Right cardiac atrium (tissue), 5 donors: ENCODE measurements at places on chromosomes 5 and 9.

- no peak for DNase-seq
Measured at GRCh38 chr5:58745350-58745749, 162.5 kb downstream of the RAB3C start.

DNA sequence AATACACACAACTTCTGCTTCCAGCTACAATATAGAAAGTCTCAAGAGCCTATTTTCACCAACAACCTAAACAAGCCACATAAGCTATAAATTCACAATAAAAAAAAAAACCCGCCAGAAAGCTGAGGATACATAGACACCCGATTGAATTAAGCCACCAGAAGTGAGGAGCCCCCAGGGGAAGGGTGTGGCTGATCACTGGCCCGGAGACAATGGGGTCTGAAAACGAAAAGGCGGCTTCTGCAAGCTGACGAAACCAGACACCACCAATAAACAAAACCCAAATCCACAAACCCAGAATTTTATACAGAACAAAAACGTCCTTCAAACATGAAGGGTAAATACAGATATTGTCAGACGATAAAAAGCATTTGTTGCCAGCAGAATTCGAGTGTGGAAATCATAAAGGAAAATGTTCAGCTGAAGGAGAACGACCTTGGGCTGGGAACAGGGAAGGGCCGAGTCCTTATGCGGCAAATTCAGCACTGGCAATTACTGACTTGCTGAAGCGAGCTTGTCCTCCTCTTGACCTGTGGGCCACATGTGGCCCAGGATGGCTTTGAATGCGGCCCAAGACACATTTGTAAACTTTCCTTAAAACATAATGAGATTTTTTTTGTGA is 39.6 kb upstream of the CEP72 start:
- no peak for DNase-seq

DNA sequence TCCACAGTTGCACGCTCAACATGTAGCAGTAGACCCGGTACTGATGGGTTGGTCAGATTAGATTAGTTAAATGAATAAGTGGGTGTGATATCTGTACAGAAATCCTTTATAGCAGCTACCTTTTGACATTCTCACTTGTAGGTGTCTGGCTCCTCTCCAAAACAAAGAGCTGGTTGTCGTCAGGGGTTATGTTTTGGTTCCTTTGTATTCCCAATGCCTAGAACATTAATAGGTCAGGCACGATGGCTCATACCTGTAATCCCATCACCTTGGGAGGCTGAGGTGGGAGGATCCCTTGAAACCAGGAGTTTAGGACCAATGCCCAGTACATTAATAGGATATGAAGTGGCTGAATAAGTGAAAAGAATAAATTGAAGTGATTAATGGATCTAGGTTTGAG is 182.1 kb downstream of the SNCAIP start:
- DNase-seq = no peak

GRCh38 chr5:121038438-121038837 is 574.3 kb downstream of the PRR16 start:
- no peak for DNase-seq

- no peak for DNase-seq
Measured at GRCh38 chr5:30239331-30240022, 954.0 kb upstream of the CDH6 start.

GRCh38 chr5:171762021-171762608 is 23.5 kb upstream of the SMIM23 start:
- no peak for DNase-seq

GRCh38 chr9:103789686-103790085 is 304.4 kb upstream of the SMC2 start:
- no peak for DNase-seq

DNA sequence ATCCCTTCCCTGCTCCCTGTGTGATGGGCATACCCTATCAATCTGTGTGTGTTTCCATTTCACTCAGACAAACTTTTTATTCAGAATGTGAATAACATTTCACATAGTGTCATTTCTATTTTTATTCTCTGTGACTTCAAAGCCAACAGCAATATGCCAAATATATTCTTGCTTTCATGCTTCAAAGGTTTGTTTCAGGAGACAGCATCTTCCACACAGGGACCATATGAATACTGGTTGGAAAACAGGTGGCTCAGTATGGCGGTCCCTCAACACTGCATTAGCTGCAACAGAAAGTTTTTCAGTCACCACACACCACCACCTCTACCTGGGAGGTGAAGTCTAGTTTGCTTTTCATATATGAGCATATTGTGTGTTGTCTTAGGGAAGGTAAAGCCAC is 111.0 kb upstream of the PTPN3 start:
- DNase-seq = no peak

DNA sequence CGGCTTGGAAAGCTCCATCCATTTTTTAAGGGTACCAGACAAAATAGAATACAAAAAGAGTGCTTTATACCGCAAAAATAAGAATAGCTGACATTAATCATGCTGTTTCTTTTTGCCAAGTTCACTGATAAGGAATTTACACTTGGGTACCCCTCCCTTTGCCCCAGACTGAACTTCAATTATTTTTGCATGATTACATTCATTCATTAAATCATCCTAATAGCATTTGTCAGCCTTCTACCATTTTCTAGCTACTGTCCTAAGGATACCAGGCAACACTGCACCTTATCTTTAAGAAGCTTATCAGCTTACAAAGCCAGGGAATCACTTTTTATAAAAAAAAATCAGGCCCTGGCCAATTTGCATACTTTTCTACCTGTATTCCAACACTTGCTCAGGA is 48.4 kb downstream of the YIPF5 start:
- no peak for DNase-seq

DNA sequence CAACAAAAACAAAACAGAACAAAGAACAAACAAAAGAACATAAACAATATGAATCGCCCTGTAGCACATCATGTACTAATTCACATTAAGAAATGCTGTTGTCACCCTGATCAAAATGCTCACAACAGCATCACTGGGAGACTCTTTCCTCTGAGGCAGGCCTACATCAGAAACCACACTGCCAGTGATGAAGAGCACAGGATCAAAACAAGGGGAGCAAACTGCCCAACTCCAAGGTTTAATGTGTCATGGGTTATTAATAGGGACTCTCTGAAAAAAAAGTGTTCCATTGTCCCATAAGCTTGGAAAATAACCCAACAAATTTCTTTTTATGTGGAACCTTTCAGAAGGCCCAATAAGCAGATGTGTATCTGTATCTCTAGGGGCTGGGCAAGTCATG is 74.2 kb downstream of the PTPN3 start:
- no peak for DNase-seq

- no peak for DNase-seq
Measured at GRCh38 chr9:117415358-117415914, 579 bp upstream of the ASTN2 start.

DNA sequence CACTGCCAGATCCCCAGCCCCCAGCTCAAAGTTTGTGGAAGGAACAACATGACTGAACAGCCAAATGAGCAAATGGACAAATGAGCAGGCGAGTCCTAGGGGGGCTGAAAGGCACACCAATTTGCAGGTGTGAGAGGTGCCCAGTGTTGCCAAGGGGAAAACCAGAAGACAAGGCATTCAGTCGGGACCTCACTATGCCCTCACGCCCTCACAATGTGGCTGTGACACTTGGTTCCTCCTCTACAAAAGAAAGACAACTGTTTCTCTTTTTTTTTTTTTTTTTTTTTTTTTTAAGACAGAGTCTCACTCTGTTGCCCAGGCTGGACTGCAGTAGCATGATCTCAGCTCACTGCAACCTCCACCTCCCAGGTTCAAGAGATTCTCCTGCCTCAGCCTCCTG is 28.0 kb downstream of the TNIP1 start:
- no peak for DNase-seq

DNA sequence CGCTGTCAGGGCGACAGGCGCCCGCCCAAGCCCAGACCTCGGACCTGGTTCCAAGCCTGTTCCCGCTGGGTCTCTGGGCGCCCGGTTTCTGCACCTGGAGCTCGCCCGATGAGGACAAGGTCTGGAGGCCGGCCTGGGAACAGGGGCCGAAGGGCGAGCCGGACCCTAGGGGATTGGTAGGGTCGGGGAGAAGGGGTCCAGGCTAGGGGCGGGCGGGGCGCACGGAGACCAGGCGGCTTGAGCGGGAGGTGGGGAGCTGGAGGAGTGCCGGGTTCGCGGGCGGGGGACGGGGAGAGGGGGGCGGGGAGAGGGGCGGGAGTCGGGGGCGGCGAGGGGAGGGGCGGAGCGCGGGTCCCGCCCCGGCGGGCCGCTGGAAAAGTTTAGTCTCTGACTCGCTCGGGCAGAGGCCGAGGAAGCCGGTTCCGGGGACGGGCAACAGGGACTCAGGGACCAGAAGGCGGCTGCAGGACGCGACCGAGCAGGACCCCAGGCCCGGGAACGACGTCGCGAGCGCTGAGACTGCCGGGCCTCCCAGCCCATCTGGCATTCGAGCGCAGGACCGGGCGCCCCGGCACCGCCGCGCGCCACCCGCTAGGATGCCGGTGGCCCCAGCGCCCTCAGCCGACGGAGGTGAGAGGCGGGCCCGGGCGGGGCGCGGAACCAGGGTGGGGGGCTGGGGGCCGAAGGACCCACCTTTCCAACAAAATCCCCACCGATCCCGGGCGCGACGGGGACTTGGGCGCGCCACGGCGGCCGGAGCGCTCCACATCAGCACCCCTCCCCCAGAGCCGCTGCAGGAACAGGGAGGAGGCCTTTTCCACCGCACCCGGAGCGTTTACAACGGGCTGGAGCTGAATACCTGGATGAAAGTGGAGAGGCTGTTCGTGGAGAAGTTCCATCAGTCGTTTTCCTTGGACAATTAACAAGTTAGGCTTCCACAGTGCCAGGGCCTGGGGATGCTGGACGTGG is at the start of gene S1PR3:
TSS of gene S1PR3 (plus strand) at position 403 of the 969 bp plus-strand sequence. CDS start 9,733 bp downstream, outside the sequence.
- DNase-seq = peak; percentile 78

GRCh38 chr9:123407217-123407851 is 51.3 kb downstream of the CRB2 start:
- DNase-seq = no peak

DNA sequence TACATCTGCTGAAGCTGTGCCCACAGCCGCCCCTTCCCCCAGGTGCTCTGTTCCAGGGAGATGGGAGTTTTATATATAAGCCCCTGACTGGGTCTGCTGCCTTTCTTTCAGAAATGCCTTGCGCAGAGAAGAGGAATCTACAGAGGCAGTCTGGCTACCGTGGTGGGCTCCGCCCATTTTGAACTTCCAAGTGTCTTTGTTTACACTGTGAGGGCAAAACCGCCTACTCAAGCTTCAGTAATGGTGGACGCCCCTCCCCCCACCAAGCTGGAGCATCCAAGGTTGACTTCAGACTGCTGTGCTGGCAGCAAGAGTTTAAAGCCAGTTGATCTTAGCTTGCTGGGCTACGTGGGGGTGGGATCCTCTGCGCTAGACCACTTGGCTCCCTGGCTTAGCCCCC is 41.3 kb downstream of the RANBP17 start:
- no peak for DNase-seq
